SW 1271 (cell line): ENCODE measurements at places on chromosomes 13 and 19.

DNA sequence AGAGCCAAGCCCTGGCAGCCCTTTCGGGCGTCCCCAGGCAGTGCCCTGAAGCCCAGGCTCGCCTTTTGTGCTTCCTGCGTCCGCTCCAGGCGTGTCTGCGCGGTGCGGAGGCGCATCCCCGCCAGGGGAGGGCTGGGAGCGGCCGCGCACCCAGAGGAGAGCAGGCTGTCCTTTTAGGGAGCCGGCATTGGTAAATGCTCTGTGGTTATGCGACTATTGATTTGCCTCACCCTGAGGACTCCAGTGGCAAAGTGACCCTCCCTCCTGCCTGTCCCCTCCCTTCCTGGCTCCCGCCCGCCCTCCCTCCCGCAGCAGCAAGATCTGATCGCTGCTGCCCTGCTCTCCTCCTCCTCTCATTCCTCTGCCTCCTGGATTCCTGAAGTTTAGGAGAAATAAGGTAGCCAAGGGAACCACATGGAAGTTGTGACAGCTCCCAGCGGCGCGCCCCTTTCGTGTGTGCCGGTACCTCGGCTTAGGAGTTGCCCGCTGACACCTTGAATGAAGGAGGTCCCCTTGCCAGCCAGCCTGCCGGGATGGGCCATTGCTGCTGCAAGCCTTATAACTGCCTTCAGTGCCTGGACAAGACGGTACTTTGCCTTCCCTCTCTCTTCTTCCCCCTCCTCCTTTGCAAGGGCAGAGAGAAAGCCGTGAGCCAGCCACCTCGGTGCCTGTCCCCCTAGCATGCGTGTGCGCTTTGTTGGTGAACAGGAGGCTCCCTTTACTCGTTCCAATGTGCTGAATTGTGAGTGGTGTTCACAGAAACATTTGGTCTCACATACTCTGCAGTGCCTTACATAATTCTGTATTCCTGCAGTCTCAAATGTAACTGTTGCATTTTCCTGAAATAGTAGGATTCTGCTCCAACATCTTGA lies 166.9 kb downstream of the SLC7A1 start:
- DNase-seq, result no peak

DNA sequence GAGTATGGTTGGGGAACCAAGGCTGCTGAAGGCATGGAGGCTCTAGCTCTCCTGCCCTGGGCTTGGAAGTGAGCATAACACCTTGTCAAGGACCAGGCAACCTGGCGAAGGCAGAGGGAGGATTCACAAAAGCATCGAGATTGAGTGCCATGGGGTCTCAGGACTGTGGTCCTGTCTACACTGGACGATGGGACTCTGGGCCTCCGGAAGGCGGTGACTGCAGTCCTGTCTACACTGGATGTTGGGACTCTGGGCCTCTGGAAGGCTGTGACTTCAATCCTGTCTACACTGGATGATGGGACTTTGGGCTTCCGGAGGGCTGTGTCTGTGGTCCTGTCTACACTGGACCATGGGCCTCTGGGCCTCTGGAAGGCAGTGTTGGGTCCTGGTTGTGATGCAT lies 290.4 kb downstream of the TEX29 start:
- DNase-seq, result no peak

DNA sequence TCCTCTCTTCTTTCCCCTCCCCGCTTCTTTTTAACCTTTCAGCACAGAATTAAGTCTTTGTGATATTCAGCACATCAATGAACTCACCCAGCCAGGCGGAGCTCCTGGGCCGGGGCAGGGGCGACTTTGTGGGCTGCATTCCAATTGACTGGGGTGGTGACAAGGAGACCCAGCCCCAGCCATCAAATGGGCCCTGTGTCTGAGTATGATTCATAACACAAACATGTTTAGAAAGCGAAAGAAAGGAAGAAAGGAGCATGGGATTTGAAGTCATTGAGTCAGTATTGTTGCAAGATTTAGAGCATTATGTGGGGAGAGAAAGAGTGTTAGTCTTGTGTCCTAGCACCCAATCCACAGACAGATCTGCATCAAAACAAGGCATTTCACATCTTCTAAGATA lies 185.3 kb downstream of the LHFPL6 start:
- DNase-seq, result no peak

DNA sequence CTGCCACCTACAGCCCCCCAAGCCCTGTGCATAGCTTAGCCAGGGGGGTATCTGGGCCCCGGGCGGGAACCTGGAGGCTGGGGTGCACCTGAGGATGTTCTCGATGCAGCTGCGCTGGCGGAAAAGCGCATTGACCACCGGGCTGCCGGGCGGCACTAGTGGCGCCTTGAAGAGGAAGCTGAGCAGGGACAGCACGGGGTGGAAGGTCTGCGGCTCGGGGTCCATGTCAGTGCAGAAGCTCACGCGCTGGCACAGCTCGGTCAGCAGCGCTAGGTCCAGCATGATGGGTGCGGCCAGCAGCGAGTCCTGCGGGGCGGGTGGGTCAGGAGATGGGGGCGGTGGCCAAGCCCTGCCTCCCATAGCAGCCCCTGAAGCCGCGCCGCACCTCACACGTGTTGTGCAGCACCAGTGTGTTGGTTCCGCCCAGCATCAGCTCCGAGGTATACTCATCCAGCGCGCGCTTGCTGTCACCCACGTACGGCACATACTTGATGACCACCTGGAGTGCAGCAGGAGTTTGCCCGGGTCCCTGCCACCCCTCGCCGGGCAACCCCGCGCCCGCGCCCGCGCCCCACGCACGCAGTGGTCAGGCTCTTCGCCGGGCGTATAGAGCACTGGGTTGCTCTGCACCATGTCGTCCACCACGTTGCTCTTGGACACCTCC lies 2.6 kb downstream of the ISYNA1 start:
- no peak for DNase-seq

DNA sequence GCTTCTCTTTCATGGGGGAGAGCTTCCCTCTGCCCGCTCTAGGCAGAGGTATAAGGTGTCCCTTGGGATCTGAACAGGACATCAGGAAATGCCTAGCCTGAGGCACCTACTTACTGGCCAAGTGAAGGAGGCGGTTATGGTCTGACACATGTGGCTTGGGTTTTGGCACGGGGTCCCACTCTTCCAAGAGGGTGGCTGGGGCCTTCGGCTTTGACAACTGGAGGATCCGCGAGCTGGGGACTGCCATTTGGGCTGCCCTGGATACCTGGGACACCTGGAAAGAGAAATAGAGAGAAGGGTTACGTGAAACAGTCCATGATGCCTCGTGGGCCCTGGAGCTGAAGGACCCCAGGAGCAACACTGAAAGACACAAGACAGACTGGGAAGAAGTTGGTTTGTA lies 22.4 kb upstream of the MIER2 start:
- DNase-seq, result no peak

DNA sequence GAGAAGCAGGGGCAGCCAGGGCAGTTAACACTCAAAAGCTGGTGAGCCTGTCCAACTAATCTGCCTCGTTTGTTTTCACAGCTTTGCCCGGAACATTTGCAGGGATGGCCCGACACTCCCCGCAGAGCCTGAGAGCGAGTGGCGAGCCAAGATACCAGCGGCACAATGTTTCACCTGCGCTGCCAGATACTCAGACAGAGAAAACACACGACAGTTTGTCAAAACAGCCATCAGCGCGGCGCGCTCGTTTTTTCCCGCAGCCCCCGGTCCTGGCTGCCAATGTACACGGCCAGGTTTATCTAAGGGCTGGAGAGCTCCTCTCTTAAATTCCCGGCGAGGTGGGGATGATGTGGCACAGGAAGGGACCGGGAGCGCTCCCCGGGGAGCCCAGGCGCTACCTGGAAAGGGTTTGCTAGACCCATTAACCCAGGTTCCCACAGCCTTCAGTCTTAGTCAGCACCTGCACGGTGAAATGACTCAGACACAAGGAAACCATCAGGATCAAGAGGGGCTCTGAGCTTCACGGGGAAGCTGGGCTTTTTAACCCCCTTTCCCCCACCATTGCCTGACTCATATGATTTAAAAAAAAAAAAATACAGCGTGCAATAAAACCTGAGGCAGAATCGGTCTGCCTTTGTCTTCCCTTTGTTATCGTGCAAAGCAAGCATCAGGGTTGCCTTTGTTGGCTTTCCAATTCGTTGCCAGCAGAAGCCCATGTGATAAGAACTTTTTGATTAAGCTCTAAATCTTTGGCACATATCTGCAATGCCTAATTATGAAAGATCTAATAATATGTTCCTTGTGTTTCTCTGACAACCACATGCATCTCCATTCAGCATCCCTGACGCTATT lies 186.2 kb downstream of the EFNB2 start:
- DNase-seq, result no peak

- DNase-seq, result no peak
Measured at GRCh38 chr19:7492558-7492957, 3.7 kb upstream of the PEX11G start.

DNA sequence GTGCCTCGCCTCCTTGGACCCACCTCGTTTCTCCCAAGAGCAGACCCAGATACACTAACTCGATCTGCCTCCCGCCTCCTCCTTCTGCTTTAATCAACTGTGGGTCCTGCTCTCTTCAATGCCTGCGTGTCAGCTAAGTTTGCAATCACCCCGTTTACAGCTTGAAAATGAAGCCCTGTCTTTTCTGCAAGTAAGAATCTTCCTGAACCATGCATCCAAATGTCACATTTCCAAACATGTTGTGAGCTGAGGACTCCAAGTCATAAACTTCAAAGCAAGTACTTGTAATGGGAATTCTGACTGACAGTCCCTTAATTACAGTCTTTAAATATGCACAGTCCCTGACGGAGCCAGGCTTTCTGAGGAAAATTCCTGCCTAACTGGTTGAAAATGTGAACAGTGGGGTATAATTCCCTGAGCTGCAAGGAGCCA lies 154.9 kb upstream of the UQCRFS1 start:
- DNase-seq, result no peak

DNA sequence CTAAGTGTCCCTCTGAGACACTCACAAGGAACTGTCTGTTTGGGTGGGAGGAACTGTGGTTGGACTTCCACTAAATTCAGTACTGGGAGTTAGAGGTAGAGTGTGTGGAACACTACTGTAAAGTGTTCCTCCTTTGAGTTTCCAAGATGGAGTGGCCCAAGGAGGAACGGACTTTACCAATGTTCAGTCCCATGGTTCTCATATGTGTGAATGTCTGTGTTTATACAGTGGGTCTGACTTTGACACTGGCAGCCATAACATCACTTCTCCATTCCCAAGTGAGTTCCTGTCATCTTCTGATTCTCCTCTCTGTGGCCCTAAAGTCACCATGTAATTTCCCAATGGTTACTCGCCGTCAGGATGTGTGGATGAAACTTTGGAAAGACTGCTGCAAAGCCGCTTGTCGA lies 136.8 kb upstream of the SERP2 start:
- DNase-seq, result no peak

DNA sequence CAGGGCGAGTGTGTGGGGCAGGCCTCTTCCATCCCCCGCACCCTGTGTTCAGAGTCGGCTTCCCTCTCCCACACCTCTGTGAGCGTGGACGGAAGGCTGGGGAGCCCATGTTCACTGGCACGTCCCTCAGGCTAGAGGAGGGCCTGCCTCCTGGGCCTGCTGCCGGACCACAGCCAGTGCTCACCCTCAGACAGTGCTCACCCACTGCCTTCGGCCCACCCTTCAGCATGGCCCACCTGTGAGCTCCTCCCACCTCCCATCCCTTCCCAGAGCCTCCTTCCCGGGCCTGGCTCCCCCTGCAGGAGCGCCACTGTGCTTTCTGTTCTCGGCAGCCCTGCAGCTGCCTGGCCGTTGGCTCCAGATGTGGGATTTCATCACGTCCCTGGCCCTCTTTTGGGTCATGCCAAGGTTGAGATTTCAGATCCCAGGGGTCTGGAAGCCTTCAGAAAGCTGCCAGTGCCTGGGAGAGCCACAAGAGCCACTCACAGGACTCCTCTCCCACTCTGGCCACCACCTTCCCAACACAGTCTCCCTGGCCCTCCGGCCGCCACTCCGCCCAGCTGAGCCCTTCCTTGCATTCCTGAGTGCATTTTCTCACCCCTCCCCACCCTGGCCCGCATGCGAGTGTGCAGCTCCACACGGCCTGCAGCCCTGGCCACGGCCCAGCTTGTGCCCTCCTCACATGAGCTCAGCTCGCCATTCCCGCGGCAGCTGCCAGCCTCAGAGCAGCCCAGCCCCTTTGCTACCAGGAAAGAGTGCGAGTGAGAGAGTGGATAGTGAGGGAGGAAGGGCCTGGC lies 25.3 kb downstream of the CAPN12 start:
- no peak for DNase-seq

GRCh38 chr19:16343156-16343555 lies 18.5 kb downstream of the KLF2 start:
- DNase-seq, result no peak

DNA sequence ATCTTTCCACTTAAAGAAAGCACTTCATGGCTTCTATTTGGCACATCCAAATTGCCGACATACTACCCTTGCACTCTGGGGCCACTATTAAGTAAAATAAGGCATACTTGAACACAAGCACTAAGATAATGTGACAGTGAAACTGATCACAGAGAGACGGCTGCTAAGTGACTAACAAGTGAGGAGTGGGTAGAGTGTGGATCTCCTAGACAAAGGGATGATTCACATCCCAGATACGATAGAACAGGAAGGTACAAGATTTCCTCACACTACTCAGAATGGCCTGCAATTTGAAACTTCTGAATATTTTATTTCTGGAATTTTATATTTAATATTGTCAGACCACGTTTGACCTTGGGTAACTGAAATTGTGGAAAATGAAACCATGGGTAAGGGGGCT lies 1721.8 kb upstream of the SPRY2 start:
- DNase-seq, result no peak

GRCh38 chr13:77389625-77390000 lies 62.7 kb upstream of the MYCBP2 start:
- DNase-seq, result no peak

- no peak for DNase-seq
Measured at GRCh38 chr19:16191216-16191908, 6.2 kb downstream of the FAM32A start.

DNA sequence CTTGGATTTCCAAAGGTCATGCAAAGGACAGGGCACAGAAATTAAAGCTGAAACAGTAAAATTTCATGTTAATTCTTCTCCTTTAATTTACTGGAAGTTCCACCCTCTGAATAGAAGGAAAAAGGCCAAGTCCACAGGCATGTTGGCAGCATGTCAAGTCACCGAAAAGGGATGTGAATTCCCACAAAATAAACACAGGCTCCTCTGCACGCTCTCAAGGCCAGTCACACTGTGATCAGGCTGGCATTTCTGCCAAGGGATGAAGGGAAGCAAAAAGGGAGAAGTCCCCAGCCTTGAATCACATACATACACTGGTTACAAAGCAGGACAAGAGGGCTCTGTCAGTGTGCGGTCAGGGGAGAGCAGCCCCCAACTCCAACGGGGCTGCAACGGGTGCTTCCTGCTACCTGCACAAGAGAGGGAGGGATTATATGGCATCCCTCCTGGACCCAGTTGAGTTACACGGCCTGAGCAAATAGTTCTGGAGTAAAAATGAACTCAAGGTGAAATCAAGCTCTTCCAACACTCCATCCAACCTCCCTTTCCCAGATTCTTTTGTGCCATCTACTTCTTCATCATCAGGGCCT lies 6.9 kb downstream of the DCLK1 start:
- DNase-seq, result no peak
